ENCODE measurements at places on chromosomes 5 and 9.

DNA sequence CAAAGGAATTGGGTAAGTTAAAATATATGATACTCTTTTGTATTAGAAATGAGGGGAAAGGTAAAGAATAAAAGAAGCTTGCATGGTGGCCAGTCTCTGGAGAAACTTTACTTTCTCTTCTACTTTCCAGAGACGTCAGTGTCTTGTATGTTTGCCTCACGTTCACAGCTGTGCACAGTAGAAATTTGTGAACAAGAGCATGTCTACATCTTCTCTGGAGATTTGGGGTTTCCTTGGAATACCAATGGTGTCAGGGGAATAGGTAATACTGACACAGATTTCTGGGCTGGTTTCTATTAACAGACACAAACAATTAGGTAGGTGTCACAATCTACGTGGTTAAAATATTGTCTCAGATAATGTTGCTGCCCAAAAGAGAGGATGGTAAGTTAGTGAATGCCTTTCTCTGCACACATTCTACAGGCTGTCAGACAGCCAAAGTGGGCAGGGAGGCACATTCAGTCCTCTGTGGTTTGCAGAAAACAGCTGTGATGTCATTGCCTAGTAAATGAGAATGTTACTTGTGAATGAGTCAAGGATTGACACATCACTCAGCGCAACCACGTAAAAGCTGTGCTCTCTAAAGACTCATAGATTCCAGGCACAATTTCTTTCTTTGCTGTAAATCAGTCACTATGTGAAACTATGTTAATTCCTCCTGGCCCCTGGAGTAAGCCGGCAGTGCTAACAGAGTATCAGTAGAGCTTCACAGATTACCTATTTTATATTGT is 397.1 kb downstream of the MAN2A1 start:
- peak; percentile 68 for DNase-seq

DNA sequence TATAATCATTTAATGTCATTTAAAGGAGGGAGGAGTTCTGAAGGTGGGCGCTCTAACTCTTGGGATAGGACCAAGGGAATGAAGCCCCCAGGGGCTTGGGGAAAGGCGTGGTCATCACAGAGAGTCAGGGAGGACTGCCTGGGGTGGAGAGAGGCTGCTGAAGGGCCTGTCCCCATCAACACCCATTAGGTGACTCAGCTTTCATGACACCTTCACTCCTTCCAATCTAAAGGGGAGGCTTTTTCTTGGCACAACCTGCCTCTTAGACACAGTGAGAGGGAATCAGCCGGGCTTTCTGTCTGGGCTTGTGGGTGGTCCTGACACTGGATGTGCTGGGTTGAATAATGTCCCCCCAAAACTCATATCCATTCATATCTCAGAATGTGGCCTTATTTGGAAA is 31.4 kb upstream of the ANKRD33B start:
- no peak for DNase-seq

- DNase-seq: no peak
These were observed 114.5 kb upstream of the LMX1B start for GRCh38 chr9:126499005-126499910.

DNA sequence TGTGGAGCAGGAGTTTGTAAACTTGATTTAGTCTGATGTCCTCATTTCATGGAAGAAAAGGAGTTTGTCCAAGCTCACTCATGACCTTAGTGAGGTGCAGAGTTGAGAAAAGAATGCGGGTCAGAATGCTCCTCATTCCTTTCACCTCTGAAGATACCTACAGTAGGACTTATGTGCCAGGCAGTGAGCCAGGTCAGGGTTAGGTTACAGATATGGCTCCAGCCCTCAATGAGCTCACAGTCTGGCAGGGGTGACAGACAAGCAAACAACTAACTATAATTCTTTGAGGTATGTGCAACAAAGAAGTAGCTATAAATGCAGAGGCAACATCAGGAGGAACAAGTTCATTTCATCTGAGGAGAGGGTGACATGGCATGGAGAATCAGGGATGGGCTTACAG is 102.5 kb downstream of the SPATA31D1 start:
- DNase-seq: no peak

DNA sequence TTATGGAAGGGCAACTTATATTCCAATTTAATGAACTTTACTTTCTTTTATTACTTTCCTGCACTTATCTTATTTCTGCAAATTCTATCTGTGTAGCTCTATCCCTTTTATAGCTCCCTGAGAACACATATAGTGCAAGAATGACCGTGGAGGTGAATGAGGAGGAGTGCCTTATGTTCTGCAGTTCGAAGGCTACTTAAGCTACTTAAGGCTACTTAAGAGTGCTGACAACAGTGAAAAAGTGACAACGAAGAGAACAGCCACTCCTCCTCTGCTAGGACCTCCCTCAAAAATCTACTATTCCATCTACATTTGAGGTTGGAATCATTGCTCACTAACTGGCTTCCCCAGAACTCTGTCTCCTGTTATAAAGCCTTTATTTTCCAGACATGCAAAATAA is 1365.7 kb upstream of the C9orf72 start:
- no peak for DNase-seq

- no peak for DNase-seq
These were observed 345 bp upstream of the PRRC1 start for GRCh38 chr5:127517110-127517479.

GRCh38 chr5:97225222-97225621 is 42.2 kb upstream of the RIOK2 start:
- DNase-seq: no peak

- DNase-seq: peak; percentile 21
These were observed 235.2 kb upstream of the ELL2 start for GRCh38 chr5:96196890-96197289.

GRCh38 chr9:130291474-130291873 is 25.9 kb downstream of the HMCN2 start:
- no peak for DNase-seq

DNA sequence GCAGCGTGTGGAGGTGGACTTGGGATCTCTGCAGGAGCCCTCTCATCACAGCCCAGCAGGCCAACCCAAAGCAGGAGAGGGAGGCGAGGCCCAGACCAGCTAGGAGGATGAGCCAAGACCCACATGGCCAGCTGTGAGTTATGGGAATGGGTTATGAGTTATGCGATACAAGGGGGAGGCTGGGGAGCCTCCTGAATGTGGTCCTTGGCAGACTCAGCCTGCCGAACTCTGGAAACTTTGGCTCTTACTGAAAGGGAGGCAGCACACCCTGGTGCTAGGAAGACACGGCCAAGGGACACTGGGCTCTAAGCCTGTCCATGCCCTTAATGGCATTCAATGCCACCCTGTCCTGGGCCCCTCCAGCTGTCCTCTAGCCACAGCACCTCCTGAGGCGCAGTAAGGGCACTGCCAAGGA is 7.7 kb upstream of the VAV2 start:
- peak; percentile 88 for DNase-seq

DNA sequence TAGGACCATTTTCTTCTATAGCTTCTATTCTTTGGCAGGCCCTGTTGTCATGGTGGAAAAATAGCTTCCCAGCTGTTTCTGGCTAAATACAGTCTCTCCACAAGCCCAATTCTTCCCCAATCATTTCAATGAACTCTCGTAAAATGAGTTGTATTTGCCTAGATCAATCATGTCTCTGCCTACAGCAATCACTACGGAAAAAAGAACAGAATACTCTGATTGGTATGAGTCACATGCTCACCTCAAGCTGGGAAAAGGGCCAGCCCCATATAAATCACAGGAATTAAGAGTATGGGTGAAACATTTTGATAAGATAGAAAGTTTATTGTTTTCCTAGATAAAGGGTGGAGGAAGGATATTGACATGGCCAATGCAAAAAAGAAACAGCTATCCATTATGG is 711.4 kb downstream of the EFNA5 start:
- no peak for DNase-seq

DNA sequence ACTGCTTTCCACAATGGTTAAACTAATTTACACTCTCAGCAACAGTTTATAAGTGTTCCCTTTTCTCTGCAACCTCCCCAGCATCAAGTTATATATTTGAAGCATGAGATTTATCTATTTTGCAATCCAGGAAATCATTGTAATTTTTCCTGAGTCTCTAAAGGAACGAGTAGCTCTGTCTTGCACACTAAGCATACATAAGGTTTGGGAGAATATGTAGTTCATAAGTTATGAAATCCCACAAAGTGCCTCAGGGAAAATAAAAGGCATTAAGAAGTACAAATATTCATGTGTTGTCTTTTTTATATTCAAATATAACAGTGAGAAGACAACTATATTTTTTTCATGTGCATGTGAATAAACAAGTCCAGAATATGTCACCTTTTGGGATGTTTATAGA is 377.1 kb upstream of the RORB start:
- DNase-seq: no peak

GRCh38 chr5:94389515-94389899 is 228.9 kb downstream of the KIAA0825 start:
- DNase-seq: no peak

- no peak for DNase-seq
These were observed 11.7 kb downstream of the CAVIN4 start for GRCh38 chr9:100589582-100589981.

GRCh38 chr9:136055715-136056545 is 39.2 kb downstream of the NACC2 start:
- peak; percentile 3 for DNase-seq

DNA sequence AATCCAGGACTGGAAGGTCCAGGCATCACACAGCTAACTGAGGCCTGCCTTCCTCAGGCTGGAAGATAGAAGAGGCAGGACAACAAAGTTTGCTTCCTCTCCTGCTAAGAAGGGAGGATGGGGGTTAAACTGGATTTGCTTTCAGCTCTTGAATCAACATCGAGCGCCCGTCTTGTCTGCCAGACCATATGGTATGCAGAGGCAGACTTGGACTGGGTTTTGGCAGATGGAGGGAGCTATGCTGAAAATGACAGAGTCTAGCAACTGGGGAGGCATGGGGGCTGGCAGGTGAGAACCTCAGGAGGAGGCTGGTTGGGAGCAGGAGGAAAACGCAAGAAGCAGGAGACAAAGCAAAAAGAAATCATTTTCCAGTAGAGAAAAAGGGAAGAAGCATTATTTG is 289.5 kb upstream of the IL12B start:
- no peak for DNase-seq

GRCh38 chr9:8234316-8234715 is 434.7 kb upstream of the DMAC1 start:
- DNase-seq: no peak

DNA sequence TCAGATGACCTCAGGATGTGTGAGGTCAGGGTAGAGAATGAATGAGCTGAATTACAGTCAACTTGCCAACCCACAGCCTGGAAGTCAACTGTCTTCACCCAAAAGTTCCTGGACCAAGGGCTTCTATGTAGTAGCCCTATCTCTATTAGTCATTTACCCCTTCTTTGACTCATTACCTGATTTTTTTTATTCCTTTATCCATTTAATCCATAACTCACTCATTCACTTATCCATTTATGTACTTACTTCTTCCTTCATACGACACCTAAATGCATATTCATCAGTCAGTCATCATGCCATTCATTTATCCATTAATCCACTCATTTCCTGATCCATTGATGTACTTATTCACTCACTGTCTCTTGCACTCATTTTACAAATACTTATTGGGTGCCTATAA is 212.7 kb downstream of the PAPPA start:
- DNase-seq: no peak

GRCh38 chr5:114419067-114419388 is 57.2 kb downstream of the KCNN2 start:
- DNase-seq: no peak
